Fibroblast of skin of back (primary cell): ENCODE measurements at places on chromosomes 7 and 10.

DNA sequence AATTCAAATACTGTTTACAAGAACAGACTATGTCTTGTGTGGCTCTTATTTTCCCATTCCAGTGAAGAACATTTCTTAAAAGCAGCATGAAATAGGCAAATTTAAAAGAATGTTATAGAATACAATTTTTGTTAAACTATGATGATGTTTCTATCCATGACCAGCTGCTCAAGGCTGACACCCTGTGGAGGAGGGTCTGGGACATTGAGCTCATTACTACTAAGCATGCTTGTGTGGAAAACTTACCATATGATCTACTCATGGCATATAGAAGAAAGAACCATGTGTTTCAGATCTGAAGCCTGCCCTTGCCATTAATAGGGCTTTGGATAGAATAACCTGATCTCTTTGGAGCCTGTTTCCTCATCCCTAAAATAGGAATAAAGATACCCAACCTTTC, 125.0 kb downstream of the FOXP2 start:
- DNase-seq, result peak; percentile 17

GRCh38 chr10:118482393-118483331, 112.8 kb downstream of the PRLHR start:
- DNase-seq, result no peak

DNA sequence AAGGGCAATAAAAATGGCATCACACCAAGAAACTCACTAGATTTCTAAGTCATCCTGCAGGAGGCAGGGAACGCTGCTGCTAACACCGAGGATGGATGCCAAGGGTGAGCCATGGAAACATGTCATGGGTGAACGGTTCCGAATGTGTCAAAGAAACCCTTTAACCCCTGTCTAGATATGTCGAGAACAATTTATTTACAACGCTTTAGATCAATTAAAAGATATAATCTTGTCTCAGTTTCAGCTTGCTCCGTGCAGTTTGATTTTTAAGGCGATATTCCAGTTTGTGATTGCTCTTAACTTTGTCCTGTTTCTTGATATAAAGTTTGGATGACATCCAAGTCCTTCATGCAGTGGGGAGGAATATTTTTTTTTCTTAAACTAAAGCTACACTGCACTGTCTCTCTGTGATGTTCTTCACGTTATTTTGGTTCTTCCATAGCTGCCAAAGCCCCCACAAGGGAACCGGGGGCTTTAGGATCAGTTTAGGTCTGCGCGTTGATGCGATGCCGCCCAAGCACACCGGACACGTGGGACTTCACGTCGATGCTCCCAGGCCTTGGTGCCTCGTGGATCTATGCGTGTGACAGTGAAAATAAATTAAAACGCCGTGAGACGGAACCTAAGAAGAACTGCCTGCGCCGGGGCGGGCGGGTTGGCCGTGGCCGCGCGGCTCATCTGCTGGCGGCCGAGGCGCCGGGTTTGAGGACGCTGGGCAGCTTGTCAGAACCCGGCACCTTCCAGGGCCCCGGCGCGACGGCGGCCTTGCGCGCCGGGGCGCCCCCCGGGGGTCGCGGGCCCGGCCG, 220.3 kb downstream of the PHTF2 start:
- DNase-seq, result peak; percentile 27

DNA sequence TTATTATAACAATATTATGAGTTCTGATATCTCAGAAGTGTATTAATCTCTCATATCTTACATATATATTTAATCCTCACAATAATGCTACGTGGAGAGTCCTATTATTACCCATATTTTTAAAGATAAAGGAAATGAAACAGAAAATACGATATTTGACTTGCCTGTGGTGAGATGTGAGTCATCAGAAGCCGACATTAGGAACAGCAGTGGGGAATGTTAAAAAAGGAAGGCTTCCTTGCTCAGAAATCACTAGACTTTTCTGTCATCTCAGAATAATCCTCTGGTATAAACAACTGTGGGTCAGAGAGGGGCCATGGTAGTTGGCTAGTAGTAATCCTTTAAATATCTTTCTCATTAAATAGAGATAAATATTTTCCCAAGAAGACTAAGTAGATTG, 402.3 kb upstream of the PCDH15 start:
- peak; percentile 27 for DNase-seq

- DNase-seq, result peak; percentile 61
Observed at GRCh38 chr10:62233356-62234076, 35.1 kb downstream of the RTKN2 start.

- DNase-seq, result no peak
Observed at GRCh38 chr10:24351961-24352360, 143.0 kb downstream of the KIAA1217 start.

DNA sequence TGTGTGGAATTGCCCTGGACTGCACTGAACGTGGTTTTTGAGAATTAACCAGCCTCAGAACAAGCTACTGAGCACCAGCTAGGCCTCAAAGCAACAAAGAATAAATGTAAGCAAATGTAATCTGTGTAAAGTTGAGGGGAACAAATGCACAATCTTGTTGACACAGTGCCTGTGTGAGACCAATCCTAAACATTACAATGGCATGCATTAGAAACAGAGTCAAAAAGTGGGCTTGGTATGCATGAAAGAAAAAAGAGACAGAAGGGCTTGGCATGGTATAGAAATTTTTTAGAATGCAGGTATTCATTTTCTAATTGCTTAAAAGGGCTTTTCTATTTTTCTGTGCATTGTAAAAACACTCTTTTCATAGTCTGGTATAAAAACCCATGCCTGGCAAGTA, 224.3 kb downstream of the POU6F2 start:
- DNase-seq, result no peak

DNA sequence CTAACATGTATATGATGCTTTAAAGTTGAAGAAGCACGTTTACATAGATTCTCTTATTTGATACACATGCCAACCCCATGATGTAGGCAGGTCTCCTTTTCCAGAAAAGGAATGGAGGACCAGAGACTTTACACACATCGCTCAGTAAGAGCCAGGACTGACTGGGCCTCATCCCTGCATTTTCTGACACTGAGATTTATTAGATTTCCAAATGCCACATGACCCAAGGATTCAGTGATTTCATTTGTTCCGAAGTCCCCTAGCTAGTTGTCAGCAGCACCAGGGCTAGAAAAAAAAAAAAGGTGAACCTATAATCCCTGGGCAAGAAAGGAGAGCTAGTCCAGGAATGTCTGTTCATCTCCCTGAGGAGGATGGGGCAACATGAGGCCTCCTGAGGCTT, 143.3 kb upstream of the AGK start:
- no peak for DNase-seq

DNA sequence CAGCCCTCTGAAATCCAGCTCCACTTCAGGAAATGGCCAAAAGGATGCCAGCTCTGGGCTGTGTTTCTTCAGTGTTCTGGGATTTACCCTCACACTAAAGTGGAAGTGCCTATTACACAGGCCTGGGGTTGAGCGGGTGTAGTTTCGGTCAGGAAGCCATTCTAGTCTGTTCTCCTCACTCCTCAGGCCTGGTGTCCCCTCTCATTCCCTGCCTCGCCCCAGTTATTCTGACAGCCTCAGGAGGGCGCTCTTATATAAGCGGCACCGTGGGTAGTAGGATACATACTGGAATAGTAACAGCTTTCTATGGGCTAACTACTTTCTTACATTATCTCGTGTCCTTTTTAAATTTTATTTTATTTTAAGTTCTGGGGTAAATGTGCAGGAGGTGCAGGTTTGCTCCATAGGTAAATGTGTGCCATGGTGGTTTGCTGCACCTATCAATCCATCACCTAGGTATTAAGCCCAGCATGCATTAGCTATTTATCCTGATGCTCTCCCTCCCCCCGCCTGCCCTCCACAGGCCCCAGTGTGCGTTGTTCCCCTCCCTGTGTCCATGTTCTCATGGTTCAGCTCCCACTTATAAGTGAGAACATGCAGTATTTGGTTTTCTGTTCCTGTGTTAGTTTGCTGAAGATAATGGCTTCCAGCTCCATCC, 12.2 kb upstream of the LGI1 start:
- peak; percentile 39 for DNase-seq

GRCh38 chr10:22674573-22674930, 39.8 kb downstream of the PIP4K2A start:
- DNase-seq, result no peak

DNA sequence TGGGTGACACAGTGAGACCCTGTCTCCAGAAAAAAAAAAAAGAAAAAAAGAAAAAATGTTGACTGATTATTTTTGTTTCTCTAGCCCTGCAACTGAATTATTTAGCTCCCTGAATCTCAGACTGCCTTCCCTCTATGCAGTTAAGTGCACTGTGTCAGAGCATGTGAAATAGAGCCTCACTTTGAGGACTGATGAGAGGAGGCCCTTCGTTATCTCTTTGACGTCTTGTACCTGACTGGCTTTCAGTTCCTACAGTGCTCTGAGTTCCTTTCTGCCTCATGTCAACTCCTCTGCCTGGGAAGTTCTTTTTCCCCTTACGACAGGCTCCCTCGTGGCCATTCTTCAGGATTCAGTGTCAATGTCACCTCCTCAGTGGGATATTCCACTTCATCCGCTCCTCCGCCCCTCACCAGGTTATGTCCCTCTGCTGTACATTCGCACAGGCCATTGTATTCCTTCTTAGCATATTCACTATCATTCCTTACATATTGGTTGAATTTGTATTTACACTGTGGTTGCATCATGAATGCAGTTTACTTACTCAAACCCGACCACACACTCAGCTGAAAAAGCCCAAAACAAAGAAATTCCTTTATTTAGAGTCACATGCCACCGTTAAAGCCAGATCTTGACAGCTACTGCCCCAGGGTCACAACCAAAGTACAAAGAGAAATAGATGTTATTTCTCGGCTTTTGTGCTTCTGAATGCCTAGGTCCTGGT, 18.1 kb upstream of the CAMK2G start:
- peak; percentile 73 for DNase-seq

- DNase-seq, result no peak
Observed at GRCh38 chr7:91251877-91252276, 12.4 kb upstream of the FZD1 start.

- no peak for DNase-seq
Observed at GRCh38 chr10:5252177-5253037, 55.8 kb downstream of the AKR1C4 start.

DNA sequence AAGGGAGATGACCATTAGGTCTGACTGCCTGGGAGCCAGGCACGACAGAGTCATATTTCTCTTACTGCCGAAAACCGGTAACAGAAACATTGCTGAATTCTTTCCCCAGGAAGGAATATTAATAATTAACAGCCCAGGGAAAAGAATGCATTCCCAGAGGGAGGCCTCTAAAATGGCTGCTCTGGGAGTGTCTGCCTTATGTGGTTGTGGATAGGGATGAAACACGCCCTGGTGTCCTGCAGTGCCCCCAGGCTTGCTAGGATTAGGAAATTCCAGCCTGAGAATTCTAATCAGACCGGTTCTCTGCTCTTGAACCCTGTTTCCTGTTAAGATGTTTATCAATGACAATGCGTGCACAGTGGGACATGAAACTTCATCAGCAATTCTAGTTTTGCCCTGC, 226.7 kb downstream of the GPAM start:
- DNase-seq, result no peak

GRCh38 chr10:104014176-104014575, 47.2 kb downstream of the SLK start:
- DNase-seq, result no peak

GRCh38 chr10:130171196-130171595, 35.0 kb downstream of the GLRX3 start:
- no peak for DNase-seq

- DNase-seq, result peak; percentile 74
Observed at GRCh38 chr7:3559278-3559677, 258.2 kb downstream of the SDK1 start.

- peak; percentile 17 for DNase-seq
Observed at GRCh38 chr10:125448596-125448995, 234.4 kb downstream of the TEX36 start.

DNA sequence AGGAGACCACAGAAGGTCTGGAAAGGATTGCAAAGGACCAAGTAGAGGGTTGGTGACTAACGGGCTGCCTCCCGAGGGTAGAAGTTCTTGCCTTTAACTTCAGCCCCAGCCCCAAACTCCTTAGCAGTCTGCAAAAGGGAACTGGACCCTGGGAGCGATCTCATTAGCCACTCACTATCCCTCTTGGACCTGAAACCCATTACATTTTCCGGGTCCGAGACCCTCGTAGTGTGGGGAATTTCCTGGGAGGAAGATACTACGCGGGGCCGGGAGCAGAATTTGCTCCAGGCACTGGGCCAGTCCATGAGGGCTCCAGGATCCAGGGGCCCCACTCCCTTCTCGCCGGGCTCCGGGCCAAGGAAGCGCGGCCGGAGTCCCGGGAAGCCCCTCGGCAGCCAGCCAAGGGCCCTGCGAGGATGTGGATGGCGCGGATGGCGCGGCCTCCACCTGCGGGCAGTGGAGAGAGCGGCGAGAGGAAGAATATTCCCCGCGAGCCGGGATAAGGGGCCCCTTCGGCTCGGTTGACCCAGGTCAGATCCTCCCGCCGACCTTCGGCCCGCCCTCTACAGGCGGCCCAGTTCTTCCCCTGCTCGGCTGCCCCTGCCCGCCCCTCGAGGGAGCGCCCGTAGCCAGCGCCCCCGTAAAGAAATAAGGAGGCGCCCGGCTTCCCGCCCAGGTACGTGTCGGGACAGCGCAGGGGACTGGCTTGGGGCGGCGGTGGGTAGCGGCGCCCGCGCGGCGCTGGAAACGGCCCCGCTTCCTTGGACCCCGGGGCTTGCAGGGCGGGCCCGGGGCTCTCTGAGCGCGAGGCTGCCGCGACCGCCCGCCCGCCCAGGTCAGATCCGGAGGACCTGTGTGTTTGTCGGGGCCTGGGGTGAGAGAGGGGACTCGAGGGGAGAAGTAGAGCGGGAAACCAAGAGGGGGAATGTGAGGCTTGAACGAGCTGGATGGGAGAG, at the start of gene MYO3A:
TSS of gene MYO3A (plus strand) at position 577 of the 956 bp plus-strand sequence. CDS start 17,882 bp downstream, outside the sequence.
- no peak for DNase-seq

GRCh38 chr10:122485670-122486069, 24.3 kb downstream of the HTRA1 start:
- DNase-seq, result no peak

DNA sequence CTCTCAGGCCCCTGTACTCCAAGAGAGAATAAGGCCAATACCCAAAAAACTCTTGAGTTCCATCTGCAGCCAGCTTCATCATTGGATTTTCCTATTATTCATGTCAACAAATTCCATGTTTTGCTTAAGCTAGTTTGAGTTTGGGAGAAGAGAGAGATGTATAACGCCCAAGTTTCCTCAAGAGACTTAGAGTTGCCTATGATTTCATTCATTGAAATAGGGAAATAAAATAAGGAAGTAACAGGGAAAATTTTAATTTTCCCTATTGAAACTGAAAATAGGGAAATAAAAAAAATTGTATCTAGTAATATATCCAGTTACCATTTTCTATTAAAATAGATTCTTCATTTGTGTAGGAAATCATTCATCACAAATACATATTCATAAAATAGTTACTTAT, 66.5 kb upstream of the SVIL start:
- no peak for DNase-seq

GRCh38 chr7:25454020-25454419, 225.7 kb upstream of the NPVF start:
- no peak for DNase-seq
